ENCODE measurements at places on chromosomes 13 and 19. TPM values are rescaled to one million over a fixed set of nuclear protein-coding genes. Genes with fewer than 3 reads are reported as not detected.

ELSPBP1 gene
- total RNA-seq, result not detected

MRPL54 gene
- 33.0 TPM for total RNA-seq

FGF21 gene
- not detected for total RNA-seq

KCTD4 gene
- not detected for total RNA-seq

OR1I1 gene
- total RNA-seq, result not detected

DNA sequence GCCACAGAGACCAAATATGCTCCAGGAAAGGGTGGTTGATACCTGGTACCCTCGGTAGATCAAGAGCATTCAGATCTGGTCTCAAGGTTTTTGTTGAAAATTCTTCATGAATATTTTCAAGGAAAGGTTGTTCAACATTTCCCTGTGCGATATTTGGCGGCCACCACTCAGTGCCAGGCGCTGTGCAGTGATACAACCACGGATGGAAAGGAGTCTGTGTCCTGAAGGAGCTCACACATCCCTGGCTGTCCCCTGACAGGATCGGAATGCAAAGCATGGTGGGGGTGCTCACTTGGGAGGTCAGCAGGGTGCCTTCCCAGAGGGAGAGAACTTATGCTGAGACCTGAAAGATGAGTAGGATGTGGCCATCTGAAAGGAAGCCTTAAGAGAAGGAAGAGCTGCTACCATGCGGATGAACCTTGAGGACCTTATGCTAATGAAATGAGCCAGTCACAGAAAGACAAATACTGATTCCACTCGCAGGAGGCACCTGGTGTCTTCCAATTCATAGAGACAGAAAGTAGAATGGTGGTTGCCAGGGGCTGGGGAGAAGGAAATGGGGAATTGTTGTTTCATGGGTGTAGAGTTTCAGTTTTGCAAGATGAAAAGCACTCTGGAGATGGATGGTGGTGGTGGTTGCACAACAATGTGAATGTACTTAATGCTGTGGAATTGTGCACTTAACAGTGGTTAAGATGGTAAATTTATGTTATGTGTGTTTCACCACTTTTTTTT, 41.6 kb downstream of the HSPH1 start:
- no peak for DNase-seq

DNA sequence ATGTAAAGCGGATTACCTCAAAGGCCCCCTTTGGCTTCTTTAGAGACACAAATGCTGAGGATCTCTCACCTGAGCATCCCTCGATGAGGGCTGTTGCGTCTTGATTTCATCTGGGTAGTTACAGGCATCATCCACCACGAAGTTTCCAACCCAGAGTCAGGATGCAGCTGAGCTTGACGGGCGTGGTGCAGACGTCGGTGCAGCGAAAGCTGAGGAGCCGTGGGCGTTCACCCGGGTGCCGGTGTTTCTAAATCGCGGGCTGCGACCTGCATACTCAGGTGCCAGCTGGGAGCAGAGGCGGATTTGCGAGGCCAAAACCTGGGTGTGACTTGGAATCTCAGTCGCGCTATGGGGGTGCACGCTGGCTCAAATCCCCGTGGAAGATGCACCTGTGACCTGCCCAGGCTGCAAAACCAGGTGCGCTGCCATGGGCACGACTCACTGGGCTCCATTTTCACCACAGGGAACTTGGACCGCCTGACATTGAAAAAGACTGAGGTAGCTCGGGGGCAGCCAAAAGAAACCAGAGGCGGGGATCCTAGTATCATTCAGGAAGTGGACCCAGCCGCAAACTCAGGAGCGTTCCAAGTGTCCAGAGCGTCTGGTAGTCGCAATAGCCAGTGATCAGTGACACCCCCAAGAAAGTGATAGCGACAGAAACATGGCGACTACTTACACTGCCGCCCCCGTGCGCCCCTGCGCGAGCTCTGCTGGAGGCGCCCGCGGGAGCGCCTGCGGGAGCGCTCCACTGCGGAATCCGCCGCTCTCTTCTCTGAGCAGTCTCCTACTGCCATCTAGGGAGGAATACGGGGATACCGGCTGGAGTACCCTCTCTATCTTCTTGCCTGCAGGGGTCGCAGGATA, 36.4 kb upstream of the IGFL4 start:
- peak; percentile 78 for DNase-seq

DNA sequence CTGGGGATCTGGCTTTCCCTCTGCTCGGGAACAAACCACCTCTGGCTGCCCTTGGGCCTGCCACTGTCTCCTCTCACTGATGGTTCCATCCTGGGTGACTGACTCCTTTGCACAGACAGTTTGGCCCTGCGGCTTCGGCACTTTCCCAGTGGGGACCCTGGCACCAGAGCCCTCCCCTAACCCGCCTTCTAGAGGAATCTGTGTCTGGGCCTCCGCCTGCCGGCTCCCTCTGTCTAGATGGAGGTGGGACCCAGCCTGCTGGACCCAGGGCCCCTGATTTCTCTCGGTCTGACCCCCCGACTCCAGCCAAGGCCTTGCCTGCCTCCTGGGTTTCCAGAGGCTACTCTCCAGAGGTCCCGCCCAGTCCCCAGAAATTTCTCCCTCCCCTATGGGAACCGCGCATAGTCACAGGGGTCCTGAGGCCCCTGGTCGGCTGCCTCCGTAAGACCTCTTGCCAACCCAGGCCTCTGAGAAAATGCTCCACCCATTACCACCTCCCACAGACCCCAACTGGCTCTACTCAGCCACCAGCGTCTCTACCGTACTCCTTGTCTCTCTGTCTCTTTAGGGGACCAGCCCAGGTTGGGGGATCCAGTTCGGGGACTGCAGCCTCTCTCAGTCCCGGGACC, 2.7 kb downstream of the CCDC106 start:
- DNase-seq, result no peak

GRCh38 chr19:13864046-13864666, 12.8 kb upstream of the NANOS3 start:
- DNase-seq, result no peak

DNA sequence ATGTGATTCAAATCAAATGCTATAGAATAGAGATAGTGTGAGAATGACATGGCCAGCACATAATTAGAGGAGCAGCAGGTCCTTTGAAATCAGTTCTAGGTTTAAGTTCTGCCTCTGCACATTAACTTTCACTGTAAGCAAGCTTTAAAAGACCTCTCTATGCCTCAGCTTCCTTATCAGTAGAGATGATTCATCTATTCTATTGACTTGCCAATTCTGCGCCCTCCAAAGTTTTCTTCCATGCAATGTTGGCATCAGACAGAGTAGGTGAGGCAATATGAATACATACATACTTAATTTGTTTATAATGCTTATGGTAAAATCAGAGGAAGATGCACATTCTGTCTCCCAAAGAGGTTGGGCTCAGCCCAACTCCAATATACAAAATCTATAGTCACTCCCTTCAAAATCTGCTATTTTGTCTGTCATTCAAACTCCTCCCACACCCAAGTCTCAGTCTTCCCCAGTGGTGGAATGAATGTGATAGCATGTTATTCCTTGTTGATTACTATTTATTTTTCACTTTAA, 525.5 kb downstream of the RFC3 start:
- DNase-seq, result no peak

DNA sequence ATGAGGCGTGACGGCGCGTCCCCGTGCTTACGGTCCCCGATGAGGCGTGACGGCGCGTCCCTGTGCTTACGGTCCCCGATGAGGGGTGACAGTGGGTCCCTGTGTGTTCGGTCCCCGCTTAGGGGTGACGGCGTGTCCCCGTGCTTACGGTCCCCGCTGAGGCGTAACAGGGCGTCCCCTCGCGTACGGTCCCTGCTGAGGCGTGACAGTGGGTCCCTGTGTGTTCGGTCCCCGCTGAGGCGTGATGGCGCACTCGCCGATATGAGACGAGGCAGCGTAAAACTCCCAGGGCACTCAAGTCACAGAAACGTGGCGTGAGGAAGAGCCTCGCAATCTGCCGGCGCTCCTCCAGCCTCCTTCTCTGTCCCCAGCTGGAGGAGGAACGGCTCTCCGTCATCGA, 20.9 kb downstream of the CFAP97D2 start:
- DNase-seq, result no peak

- no peak for DNase-seq
Measured at GRCh38 chr19:40800339-40800996, 1.5 kb downstream of the EGLN2 start.

GRCh38 chr19:7864690-7865074, 9.5 kb downstream of the PRR36 start:
- no peak for DNase-seq

DNA sequence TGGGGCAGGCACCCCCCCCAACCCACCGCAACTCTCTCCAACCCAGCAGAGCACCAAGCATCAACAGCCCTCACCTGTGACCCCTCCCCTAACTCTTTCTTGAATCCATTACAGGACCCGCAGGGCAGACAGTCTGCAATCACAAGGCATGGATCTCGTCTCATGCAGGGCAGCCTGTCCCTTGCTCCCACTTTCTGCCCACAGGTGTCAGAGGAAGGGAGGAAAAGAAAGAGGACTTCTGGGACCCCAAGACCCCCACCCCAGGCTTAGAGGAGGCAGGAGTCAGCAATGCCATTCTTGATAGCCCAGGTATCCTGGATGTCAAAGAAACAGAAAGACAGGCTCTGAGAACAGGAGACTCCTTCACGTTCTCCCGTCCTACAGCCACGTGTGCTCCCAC, 47.4 kb upstream of the TUBGCP3 start:
- no peak for DNase-seq

- DNase-seq, result peak; percentile 85
Measured at GRCh38 chr19:54179921-54180461, 7.0 kb upstream of the TMC4 start.

DNA sequence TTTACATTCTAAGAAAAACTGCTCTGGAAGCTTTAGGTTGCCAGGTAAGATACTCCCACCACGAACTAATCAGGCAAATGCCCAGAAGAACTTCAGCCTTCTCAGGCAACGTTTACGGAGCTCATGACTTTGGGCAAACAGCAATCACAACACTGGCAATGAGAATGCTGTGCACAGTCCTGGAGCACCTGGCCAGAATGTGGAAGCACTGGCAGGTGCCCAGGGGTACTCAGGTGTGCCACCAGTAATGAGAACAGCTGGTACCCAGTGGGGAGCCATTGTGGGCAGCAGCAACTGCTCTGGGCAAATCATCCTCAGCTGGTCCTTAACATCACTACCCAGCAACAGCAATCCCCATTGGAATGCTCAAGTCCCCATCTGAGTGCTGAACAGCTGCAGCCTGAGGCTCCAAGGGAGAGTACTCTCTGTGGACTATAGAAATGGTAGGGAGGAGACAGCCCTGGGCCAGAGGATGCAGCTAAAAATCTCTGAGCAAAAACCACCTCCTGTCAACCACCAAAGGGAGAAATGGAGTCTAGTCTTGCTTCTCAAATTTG, 210.0 kb downstream of the FOXO1 start:
- DNase-seq, result no peak

GRCh38 chr13:72745260-72745659, 17.5 kb downstream of the BORA start:
- no peak for DNase-seq

DNA sequence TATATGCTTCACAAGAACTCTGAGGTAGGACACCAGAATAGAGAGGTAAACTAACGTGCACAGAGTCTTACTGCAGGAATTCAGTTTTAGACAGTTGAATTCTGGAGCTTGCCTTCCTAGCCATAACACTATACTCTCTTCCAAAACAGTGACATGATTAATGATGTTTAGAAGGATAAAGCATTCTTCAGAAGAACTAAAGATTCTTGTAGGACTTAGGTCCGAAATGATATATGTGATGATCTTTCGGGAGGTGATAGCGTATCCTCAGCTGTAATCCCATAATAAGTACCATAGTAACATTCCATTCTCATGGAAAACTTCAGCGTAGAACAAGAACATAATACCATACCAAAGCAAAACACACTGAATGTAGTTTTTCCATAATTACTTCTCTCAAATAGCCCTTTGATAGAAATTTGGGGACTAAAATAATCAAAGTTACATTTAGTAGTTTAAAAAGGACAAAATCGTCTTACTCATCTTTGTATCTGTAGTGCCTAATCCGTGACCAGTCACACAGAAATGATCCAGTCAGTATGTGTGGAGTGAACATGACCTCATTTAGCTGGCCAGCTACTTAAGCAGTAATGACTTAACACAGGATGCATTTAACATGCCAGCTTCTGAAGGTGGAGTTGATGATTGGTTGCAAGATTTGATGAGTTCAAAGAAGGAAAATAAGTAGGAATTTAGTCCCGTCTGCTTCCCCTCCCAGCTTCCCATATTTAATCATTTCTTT, 38.4 kb downstream of the PIBF1 start:
- no peak for DNase-seq

- DNase-seq, result no peak
Measured at GRCh38 chr19:39111593-39112199, 13.9 kb upstream of the PAK4 start.

DNA sequence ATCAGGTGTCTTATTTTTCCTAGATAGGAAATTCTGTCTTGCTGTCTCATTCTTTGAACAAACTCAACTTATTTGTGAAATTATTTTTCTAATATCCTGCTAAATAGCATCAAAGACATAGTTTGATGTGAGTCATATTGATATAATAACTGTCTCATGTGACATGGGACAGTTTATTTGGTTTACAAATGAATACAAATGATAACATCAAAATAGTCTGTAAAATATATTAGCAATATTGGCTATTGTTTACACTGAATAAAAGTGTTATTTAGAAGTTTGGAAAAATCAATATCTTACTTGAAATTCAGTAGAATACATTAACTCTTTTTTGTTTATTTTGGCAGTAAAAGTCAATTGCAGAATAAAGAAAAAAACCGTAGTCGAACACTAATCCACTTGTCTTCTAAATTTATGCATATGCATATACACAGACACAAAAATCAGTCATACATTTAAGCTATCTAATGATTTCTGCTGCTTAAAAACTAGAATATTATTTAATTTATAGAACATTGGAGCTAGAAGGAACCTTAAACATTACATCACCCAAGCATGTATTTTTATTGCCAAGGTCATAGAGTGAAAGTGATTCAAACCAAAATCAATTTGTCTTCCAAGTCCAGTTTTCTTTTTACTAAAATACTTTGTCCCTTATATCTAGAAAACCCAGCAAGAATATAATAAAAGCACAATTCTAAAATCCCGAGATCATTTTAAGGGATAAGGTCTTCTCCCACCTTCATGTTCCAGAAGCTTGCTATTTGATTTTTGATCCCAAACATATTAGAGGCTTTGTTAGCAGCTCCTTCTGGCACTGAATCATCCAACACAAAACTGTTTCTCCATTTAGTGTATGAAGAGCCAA, 776.5 kb upstream of the SLITRK1 start:
- no peak for DNase-seq

GRCh38 chr13:108269601-108270328, at the start of gene TNFSF13B:
TSS of gene TNFSF13B (plus strand) at chr13:108269718. CDS start at chr13:108269896, 178 bp downstream.
- peak; percentile 59 for DNase-seq

Data from glutamatergic neuron (in vitro differentiated cells).